Brain (organoid and tissue), 16 donors: ENCODE measurements at places on chromosomes 4 and X.

- peak; percentile 11 for DNase-seq
Measured at GRCh38 chr4:124903995-124904722, 191.6 kb upstream of the ANKRD50 start.

GRCh38 chr4:6753891-6754290 lies 28.6 kb upstream of the KIAA0232 start:
- DNase-seq, result no peak

DNA sequence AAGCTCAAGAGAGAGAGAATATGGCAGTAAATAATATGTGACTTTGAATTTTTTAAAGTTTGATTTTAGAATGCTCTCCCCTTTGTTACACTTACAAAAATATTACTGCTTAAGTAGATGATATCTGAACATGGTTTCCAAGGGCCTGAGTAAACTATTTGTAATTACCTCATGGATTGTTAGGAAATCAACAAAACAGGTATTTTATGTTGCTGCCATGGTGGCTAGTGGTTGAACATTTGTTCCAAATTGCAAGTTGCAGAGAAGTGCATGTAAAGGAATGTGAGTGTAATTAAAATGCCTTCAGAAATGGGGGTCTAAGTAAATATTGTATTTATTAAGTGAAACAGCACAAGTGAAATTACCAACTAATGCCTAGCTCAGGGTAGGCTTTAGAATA lies 27.6 kb downstream of the SEPTIN11 start:
- DNase-seq, result no peak

DNA sequence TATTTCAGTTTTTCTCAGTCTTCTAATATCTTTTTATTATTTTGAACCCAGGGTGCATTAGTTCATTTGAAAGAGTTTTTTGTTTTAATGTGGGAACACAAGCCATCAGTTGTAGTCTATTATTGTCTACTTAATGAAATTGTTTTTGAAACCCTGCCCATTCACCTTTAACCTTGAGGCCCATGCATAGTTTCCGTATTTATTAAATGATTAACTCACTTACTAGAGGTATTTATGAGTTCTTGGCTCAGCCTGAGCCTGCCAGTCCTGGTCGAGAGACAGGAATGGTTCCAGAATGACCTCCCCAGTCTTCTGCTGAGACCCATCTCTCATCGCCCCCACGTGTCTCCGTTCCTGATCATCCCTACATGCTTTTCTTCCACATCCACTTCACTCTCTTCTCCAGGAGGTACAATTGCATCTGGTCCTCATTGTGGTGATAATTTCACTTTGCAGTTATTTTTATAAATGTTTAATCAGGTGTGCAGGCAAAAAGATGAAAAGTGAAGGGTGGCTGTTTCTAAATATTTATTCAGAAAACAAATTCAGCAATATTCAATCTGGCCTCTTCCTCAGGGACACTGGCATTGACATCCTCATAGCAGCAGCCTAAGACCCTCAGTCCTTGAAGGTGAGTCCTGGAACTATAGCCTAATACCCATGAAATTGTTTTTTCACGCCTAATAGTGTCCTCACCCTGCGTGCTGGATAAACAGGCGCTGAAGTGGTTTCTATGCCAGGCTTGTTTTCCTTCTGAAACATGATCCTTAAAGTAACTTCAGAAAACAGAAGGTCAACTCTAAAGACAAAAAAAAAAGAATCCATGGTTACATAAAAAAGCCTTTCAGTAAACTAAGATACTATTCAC lies 112.8 kb downstream of the KDR start:
- DNase-seq, result no peak

GRCh38 chr4:126611900-126612299 lies 1020.9 kb upstream of the INTU start:
- DNase-seq, result no peak

DNA sequence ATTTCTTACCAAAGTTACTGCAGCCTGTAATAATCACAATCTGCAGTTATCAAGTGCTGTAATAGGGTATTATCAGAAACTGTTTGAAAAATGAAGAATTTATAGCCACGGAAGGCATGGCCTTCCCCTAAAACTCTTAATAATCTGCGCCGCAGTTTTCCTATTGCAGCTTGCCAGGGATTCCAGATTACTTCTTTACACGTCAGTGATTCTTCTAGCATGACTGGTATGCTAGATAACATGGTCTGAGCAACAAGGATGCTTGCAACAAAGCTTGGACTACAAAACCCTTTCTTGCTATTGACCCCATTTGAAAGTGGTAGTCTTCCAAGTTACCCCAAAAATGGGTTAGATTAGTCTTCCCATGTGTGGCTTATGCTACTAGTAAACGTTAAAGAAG lies 47.2 kb upstream of the GK2 start:
- DNase-seq, result no peak

DNA sequence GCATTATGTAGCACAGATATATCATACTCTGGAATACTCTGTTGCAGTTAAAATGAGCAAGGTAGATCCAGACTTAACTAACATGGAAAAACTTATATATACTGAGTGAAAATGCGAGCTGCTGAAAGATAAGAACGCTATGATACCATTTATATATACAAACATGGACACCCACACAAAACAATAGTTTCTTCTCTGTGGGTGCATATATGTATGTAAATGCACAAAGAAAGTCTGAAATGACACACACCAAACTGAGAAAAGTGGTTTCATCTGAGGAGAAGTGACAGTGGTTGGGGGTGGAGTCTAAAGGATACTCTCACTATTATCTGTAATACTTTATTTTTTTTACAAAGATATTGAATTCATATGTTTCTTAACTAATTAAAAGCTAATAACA lies 12.2 kb upstream of the FGF2 start:
- no peak for DNase-seq
